COR-L47 (cell line): ENCODE measurements at places on chromosomes 3 and 15.

DNA sequence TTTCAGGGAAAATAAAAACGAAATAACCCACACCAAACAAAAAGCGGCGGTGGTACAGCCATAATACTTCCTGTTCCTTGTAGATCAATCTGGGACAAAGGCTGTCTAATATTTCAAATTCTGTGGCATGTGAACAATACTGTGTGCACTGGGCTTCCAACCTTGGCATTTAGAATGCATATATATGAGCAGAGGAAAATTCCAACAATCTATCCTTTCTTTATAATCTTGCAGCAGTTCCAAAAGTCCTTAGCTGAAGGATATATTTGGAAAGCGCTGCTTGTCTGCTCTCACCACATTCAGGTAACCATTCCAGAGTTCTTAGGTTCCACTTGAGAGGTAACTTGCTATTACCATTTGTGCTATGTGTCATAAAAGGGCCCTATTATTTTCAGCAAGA, 231.8 kb downstream of the RBMS3 start:
- no peak for DNase-seq

DNA sequence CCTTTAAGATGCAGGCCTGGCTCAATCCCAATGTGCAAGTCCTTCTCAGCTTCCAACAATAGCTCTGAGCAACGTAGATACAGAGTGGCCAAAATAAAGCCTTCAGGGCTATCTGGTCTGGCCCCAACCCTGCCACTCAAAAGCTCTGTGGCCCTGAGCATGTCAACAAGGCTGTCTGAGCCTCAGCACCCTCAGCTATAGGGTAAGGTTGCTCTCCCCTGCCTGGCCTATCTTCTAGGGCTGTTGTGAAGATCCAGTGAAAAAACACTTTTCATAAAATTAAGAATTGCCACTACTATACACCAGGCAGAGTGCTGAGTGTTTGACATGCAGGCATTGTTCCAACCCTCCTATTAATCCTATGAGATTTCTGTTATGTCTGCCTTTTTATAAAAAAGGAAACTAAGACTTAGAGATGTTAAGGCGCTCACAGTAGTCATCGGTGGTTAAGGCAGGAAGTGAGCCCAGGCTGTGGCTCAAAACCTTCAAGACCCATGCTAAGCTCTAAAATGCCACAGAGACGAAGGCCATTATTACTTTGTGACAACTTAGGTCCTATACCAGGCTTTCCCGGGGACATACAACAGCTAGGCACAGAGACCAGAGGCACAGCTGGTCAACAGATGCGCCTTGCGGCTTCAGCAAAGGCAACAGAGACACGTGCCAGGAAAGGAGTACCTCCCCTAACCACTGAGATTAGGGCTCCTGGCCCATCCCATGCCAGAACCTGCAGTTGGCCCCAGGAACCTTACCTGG, 5.1 kb downstream of the POLG start:
- no peak for DNase-seq

GRCh38 chr15:60074181-60074885, 70.2 kb downstream of the FOXB1 start:
- DNase-seq = peak; percentile 83

- DNase-seq = no peak
These were observed 18.8 kb upstream of the NRROS start for GRCh38 chr3:196620684-196621083.

GRCh38 chr3:32405711-32406323, 14.2 kb downstream of the CMTM7 start:
- no peak for DNase-seq
